ENCODE measurements at places on chromosomes 16 and 17. TPM values are rescaled to one million over a fixed set of nuclear protein-coding genes. Genes with fewer than 3 reads are reported as not detected.
A peak's percentile ranks its signal among the peaks of the same experiment; 100 is the strongest.

Gene SNAI3
- 0.17 TPM for total RNA-seq

Gene NLRC5
- 30.2 TPM for total RNA-seq

GRCh38 chr16:87461466-87461991 is 31.3 kb downstream of the ZCCHC14 start:
- DNase-seq: peak; percentile 91

Gene CD19
- total RNA-seq: 1.1 TPM

Gene KCNH6
- total RNA-seq: 0.08 TPM

Gene WDR59
- total RNA-seq: 26.0 TPM

Gene TP53I13
- 55.8 TPM for total RNA-seq

DNA sequence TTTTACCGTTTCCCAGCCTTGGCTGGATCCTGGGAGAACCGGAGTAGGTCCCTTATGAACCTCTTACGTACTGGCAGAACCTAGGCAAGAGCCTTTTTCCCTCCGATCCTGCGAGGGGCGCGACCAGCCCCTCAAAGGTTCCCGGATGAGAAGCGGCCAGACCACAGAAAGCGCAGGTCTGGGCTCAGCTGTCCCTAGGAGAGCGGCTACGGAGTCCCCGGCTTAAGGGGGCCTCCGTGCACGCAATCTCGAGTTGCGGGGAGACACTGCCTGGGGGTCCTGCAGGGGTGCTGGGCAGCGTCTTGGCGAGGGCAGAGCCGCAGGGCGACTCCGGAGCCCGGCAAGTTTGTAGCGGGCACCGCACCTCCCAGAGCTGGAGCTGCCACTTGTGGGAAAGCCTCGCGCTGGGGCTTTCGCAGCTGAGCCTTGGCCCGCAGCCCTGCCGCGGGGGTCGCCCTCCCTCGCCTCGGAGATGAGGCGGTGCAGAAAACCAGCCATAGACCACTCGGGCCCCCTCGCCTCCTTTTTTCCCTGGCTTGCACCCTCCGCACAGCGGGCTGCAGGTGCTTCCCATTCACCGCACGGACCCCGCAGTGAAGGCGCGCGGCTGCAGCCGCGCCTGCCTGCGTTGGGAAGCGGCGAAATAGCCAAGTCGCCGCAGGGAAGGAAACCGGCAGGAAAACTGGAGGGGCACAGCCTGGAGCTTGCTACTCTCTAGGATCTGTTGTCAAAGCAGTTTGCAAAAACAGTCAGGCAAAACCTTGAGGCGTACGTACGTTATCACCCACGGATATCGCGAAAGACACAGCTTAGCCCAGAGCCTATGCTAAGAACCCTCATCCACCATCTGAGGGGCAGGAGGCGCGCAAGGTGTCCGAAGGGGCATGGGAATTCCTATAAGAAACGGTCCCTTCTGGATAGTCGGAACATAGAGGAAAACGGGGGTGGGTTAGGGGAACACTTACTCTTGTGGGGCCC is 834 bp downstream of the CDH8 start:
- DNase-seq: no peak

Gene CDK3
- total RNA-seq: 8.4 TPM

Gene DPEP3
- not detected for total RNA-seq

DNA sequence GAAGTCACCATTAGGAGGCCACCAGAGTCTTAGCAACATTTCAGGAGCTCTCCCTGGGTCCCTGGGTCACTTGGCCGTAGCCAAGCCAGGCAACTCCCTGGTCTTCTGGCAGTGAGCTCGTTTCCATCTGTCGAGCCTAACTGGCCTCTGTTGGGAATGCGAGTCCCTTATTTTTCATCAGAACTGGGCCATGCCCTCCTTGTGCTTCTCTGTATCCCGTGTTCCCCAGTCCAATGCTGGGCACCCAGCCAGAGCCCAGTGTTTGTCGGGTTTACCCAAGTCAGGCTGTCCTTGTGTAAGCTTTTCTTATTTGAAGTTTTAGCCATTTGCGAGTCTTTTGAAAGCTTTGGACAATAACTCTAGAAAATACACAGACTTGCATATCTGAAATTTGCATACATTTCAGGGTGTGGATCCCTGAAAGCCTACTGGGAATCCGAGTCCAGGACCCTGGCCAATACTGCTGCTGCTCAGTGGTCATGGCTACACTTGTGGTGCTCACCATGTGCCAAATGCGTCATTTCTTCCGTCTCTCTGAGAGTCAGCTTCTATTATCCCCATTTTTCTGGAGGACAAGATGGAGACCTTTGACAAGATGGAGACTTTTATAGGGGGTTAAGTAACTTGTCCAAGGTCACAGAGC is 81.6 kb upstream of the LGALS9 start:
- DNase-seq: no peak

Gene HEATR9
- not detected for total RNA-seq

DNA sequence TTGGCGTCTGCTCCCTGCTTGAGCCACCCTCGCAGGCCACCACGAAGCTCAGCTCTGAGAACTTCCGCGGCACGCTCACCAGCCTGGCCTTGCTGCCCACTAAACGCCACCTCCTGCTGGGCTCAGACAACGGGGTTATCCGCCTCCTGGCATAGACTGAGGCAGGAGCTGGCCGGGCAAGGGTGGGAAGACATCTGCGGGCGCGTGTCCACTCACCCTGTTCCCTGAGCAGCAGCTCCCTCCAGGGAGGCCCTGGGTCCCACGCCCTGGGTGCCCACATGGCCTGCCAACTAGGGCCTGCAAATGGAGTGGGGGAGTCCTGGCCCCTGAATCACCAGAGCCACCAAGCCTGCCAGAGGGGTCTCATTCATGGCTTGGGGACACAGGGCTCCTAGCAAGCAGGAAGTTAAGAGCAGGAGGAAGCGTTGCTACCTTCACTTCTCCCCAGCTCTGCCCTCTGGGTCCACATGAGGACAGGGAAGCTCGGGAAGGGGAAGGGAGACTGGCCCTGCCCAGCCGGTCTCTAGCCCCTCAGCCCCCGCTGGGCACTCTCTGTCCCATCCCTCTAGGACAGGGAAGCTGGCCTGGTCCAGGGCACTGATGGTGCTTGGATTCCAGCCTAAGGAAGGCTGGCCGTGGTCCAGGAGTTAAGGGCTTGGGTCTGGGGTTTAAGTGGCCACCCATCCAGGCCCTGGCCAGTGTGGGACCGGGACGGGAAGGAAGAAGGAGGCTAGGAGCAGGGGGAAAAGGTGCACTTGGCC is 5.0 kb upstream of the SERPINF2 start:
- DNase-seq: no peak

- DNase-seq: no peak
These were observed 26.4 kb upstream of the CLEC18A start for GRCh38 chr16:69924777-69925191.

DNA sequence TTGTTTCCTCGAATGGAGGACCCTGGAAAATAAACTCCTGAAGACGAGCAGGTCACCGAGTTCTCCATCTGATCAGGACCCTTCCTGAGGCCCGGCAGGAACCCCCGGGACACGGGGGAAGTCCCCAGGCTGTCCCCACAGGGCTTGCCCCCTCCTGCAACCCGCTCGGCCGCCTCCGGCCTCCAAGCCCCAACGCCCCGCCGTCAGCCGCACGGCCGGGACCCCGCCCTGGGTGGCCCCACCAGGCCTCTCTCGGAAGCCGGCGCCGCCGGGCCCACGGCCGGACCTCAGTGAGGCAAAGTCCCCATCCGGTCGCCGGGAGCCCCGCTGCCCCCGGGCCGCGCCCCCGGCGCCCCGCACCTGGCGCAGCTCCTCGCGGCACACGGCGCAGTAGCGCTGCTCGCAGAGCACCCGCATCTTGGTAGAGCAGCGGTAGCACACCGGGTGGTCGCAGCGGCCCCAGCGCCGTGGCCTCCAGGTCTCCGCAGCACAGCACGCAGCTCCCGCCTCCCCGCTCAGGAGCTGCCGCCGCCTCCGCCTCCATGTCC is 383 bp downstream of the ZNF598 start:
- DNase-seq: no peak

Gene MAF
- 102 TPM for total RNA-seq

- no peak for DNase-seq
These were observed 242.6 kb upstream of the GSE1 start for GRCh38 chr16:85370543-85370880.

- DNase-seq: no peak
These were observed 59.1 kb downstream of the NEUROD2 start for GRCh38 chr17:39548494-39549225.

Gene UTS2R
- total RNA-seq: not detected

DNA sequence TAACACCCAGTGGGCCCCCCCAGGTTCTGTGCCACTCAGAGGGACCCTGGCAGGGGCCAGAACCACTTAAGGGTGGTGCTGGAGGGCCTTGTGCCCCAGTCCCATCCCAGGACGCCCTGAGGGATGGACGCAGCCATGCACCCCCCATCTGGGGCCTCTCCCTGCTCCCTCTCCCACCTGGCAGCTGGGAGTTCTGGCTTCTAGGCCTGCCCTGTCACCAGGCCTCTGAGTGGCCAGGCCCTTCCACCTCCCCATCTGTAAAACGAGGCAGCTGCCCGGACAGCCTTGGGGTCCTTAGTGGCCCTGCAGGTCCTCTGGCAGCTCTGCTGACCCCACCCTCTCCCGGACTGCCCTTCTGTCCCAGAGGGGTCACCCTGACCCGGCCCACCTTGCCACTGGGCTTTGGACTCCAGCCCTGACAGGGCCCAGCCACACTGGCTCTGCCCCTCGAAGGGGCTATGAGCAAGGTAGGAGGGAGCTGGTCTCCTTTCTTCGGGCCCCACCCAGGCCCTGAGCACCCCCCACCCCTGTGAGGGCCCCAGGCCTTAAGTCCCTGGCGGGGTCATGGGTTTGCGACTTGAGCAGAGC is 12.3 kb downstream of the PAM16 start:
- no peak for DNase-seq

DNA sequence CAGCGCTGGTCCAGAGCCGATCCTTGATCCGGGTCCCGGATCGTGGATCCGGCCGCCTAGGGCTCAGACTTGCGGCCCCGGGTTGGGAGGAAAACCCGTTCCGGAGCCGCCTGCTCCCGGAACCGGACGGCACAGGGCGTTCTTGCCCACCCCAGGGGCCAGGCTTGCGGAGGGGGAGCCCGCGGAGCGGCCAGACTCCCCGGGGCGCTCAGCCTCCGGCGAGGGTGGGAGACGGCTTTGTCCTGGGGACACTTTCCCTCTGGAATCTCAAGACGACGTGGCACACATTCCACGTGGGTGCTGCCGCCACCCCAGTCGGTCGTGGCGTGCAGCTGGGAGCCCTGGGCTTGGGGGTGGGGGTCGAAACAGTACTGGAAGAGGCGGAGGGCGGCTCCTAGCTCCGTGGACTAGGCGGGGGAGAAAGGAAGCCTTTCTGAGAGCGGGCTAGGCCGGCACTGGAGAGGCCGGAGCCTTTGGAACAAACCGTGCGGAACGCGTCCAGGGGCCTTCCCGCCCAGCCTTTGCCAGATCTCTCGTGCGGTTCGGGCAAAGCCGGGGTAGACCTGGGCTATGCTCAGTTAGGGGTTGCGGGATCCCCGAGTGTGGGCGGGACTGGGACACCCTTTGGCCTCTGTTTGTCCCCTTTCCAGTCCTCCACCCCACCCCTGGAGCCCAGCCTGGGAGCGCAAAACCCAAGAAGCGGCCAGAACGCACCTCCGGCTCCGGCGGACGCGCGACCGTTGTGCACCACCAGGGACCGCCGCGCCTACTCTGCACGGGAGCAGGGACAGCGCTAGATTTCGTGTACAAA is 26.5 kb downstream of the SREBF1 start:
- no peak for DNase-seq

GRCh38 chr17:31696184-31696602 is 162.9 kb downstream of the COPRS start:
- peak; percentile 94 for DNase-seq

DNA sequence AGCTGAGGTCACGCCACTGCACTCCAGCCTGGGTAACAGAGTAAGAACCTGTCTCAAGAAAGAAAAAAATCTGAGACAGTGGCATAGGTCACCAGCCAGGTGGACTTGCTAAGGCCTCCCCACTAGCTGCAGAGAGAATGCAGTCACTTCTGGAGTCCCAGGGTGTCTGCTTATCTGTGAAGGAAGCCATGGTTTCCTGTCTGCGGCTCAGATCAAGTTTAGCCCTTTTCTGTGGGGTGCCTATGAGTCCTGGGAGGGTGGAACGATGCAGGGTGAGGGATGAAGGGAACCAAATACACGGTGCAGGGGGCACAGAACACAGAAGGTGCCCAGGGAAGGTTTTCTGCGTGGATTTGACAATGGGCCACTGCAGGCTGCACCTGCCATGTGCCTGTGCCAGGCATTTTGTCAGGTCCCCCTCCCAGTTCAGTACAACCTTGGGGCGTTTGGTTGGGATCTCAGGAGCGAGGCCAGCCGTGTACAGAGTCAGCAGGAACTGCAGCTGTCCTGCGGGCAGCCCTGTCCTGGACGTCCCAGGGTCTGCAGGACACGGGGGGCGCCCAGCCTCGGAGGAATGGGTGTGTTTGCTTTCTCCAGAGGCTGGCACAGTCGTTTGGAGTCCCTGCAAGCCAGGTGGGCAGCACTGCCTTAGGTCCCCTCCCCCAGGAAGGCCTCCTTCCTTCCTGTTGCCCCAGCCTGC is 41.8 kb downstream of the RAB11FIP4 start:
- DNase-seq: no peak

DNA sequence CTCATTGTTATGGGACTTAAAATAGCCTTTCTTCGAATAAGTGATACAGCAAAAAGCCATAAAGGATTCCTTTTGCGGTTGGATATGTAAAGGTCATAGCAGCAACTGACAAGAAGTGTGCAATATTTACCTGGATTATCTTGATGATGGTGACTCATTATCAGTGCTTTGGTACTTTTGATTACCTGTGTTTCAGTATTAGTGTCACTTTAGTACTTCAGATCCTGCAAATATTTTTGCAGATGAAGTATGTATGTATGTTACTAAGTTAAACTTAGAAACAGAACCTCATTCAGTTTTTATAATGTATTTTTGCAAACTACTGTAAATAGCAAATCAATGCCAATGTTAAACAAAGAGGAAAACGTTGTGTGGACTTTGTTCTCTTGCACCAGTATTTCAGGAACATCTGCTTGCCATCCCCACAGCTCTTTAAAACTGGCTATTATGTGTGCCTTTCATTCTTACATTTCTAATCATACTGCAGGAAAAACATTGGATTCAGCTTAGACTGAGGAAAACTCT is 10.5 kb downstream of the CNEP1R1 start:
- DNase-seq: no peak

DNA sequence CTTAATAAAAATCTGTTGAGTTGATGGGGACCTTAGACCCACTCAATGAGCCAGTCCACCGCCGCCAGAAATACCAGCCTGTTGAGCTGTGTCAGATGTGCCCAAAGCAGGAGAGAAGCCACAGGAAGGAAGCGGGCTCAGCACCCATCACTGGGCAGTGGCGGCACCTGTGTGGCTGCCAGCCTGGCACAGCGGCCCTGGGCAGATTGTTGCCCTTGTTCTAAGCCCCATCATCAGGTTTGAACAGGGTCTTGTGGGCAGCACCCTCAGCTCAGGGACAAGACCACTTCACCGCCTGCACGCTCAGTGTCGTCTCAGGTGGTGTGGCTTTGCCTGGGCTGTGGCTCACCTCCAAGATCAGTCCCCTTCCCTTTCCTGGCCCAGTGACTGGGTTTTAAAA is 9.3 kb downstream of the ENDOV start:
- DNase-seq: no peak

Gene ASPHD1
- total RNA-seq: not detected

Gene CES1
- 9.5 TPM for total RNA-seq

GRCh38 chr16:66364117-66364958 is 2.2 kb upstream of the CDH5 start:
- peak; percentile 92 for DNase-seq
